ENCODE measurements at places on chromosomes 5 and 9.

- peak; percentile 39 for DNase-seq
These were observed 39.8 kb upstream of the PITX1 start for GRCh38 chr5:135073761-135074345.

- no peak for DNase-seq
These were observed 33.1 kb upstream of the TLX3 start for GRCh38 chr5:171275841-171276544.

DNA sequence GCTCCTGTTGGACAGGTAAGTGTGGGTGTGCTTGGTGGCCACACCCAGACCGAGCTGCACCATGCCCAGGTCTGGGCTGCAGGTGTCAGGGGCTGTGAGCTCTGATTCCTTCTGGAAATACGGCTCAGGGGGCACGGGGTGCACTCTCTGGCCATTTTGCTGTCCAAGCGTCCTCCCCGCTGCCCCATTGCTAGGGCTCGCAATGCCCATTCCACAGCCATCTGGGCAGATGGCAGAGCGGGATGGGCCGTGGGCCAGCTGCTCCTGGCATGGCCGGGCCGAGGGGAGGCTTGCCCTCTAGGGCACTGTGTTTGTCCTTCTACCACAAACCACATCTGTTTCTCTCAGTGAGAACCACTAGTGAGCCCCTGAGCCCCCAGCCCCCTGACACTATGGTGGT, 67.9 kb upstream of the RXRA start:
- DNase-seq, result no peak

DNA sequence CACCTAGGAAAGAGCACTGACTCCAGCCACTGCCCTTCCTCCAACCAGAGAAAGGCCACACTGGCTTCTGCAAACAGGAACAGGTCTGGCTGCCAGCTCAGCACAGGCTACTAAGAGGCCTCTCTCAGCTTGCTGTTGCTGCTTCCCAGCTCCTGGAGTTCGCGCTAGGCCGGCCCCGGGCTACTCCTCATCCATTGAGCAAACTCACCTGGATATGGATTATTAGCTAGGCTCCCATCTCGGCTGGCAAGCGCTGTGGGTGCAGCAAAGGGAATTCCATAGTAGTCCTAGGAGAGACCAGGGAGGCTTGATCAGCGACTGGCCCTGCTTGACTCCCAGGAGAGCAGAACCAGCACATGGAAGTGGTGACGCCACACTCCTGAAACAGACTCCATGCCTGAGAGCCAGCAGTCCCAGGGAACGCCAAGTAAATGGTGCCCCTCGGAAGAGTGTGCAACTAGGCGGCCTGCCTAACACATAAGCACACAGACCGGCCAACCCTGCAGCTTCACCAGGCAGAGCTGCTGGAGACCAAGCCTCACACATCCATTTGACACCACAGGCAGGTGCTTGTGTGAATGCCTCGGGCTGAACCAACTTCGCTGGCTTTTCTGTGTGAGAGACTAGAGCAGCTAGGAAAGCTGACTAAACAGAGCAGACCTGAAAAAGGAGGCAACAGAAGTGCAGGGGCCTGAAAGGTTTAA, 107.2 kb downstream of the UBE2R2 start:
- DNase-seq, result no peak

DNA sequence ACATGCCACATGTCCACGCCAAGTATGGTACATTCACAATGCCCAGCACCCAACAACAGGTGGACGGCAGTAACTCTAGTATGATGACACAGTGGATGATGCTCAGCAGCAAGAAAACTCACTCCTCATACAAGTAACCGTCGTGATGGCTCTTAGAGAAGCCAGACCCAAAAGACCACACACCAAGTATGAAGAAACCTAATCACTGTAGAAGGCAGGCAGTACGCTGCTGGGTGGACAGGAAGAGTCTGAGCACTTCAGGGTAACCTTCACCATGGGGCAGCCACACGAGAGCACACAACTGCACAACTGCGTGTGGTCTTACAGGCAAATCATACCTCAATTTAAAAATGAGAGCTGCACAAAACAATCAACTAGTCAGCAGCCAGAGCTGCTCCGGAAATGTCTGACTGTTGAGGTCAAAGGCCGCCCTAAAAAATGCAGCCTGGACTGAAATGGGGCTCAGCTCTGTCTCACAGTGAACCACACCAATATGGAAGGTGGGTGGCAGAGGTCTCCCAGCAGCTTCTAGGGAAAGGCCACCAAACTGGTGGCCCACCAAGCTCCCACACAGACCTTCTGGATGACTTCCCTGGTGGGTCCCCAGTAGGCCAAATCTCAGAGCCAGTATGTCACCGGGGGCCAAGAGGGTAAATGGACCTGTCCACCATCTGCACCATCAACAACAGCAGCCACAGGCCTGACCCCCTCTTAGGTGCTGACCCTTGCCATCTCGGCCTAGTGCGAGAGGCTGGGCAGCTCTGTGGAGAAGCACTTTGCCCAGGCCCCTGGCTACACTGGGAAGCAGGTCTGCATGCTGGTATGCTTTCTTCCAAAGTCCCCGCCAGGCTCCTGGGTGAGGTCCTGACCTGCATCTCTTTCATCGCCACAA, 17.8 kb downstream of the BICD2 start:
- DNase-seq, result no peak

DNA sequence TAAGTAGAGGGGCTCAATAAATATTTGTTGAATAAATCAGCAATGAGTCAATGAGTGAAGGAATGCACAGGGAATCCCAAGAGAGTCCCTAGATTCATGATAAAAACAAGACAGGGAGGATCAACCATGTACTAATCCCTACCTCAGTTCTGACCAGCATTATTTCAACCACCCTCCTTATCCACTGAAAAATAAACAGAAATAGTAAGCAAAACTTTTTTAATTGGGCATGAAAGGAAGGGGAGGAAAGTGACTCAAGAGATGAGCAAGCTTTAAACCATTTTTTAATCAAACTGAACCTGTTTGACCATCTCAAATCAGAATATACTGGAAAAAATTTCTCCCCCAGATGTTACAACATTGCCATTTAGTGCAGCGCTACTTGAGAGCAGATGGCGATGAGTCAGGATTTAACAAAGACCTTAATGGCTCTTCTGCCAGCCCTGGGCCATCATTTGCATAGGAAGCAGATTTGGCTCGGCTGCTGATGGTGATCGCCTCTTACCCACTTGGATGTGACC, 194.8 kb upstream of the SLC30A5 start:
- no peak for DNase-seq

DNA sequence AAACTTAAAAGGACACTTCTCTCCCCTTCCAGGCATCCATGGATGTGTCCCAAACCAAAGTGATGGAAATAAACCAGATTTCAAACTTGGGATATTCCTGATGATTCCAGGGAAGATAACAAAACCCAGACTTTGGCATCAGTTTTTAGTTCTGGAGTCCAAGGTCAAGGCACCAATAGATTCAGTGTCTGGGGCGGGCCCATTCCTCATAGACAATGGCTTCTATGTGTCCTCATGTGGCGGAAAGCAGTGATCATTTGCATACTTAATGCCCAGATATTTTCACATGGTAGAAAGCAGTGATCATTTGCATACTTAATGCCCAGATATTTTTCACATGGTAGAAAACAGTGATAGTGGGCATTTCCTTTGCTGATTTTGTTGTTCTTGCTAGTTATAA, 151.4 kb upstream of the DAP start:
- DNase-seq, result no peak

DNA sequence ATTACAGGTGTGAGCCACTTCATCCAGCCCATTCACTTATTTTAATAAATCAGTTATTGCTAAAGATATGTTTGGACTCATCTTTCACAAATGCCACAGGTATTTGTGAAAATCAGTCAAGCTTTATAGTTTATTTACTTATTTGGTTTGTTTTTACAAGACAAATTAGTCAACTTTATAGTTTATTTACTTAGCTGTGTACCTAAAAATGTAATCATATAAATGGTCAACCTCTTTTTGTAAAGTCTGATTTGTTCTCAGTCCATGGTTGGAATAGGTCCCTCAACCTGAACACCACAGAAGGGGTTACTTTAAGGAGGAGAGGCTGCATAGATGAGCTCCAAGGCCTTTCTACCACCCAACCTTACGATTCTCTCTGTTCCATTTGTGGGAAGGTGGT, 80.2 kb downstream of the GNAQ start:
- no peak for DNase-seq

DNA sequence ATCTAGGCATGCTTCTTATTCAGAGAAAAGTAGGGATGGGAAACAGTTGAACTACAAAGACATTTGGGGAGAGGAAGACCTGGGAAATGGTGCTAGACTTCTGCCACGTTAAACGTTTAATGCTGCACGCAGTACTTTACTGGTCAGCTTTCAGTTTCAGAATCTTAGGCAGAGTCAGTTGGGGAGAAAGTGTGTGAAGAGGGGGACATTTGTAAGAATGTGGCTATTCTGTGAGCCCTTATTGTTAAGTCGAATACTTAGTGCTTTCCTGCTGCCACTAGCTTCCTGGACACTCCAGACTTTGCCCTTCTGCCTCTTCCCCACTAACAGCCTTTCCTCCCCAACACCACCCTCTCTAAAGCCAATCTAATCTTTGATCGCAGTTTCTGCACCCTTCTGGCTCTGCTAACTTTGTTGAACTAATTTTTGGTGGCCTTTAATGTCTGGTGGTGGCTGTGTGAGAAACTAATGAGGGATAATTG, 6.1 kb downstream of the CYSTM1 start:
- no peak for DNase-seq

- DNase-seq, result no peak
These were observed 15.6 kb downstream of the NIM1K start for GRCh38 chr5:43207601-43208000.

DNA sequence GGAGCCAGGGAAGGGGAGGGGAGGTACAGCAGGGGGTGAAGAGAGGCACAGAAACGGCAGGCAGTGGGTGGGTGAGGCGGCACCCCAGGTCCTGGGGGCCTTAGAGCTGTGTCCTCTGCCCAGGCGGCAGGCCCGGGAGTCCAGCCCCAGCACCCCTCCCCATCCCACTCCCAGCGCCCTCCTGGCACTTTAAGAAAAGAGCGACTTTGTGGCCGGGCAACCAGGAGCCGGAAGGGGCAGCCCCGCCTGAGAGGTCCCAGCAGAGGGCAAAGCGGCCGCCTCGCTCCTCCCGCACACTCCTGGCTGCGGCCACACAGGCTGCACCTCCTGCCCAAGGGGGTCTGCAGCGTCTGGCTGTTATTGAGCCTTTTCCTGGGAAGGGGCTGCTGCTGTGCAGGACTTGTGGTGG, 42.6 kb downstream of the NACC2 start:
- DNase-seq, result peak; percentile 90

GRCh38 chr9:131104016-131104740, 7.8 kb downstream of the AIF1L start:
- no peak for DNase-seq

- DNase-seq, result no peak
These were observed 18.3 kb upstream of the IRX4 start for GRCh38 chr5:1901061-1901460.

DNA sequence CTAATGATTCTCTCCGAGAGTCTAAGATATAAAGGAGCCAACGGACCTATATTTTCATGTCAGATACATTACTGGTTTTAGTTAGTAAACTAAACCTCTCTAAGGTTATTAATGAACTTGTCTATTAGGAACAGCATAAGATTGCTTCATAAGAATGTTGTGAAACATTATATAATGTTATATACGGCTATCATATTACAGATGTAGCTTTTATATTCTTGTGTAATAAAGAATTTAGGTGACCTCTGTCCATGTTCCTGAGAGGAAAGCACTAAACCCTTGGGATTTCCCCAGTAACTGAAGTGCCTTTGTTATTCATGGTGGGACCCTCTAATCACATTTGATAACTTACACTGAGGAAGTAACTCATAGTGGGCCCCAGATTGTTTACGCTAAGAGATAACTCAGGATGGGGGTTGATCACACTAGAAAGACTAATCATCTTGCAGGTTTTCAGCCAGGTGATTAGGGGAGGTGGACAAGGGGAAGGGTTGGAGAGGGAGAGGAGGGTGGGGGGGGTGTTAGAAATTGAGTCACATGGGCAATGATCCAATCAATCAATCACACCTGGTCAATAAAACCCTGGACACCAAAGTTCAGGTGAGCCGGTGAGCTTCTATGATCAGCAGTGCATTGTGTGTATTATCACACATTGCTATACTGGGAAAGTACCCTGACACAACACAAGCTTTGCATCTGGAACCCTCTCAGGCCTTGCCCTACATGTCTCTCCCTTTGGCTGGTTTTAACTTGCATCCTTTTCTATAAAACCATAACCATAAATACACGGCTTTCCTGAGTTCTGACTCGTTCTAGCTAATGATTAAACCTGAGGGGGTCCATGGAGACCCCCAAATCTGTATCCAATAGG, 25.8 kb downstream of the ECPAS start:
- no peak for DNase-seq

GRCh38 chr9:122212473-122213004, 16.2 kb downstream of the LHX6 start:
- DNase-seq, result no peak

- no peak for DNase-seq
These were observed 20.3 kb downstream of the NEK6 start for GRCh38 chr9:124278054-124278540.

DNA sequence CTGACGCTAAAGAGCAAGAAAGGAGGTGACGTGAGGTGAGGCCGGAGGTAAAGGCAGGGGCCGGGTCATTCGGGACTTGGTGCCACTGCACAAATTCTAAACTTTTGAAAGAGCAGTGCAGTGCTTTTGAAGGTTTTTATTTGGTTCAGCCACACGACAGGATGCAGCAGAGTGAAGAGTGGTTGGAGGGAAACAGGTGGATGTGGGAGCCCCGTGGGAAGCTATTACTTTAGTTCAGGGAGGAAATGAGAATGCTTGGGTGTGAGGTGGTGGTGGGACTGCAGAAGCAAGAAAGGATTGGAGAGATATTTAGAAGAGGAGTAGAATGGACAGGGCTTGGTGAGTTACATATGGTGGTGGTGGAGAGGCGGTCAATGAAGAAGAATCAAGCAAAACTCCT, 64.7 kb upstream of the ITGA2 start:
- DNase-seq, result no peak

DNA sequence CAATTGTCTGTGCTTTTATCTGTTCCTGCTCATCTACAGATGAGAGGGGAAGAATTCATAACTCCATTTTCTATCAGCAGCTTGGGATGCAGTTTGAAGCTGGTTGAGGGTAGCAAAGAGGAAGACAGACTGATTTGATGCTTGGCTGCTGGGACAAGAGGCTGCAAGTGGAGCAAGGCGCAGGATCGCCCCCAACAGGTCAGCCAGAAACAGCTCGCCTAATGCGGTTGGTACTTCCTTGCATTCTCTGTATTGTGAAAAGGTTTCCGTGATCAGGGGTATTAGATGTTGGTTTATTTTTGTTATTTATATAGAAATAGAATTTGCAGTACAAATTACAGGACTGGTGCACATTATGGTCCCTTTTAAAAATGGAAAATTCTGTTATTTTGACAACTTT, 40.6 kb downstream of the ZNF883 start:
- DNase-seq, result peak; percentile 15

DNA sequence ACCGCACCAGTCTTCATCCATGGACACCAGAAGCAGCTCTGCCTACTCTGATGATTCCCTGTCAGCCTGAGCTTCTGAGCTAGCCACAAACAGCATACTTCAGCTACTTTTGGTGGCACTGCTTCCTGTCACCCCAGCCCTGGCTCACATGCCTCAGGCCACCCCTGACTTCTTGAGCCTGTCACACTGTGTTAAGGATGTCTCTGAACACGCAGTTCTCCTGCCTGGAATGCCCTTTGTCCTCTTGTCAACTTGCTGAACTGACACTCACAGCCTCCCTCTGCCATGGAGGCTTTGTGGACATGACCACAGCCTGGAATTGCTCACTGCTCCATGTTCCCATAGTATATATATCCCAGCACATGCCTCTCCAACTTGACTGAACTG, 7.2 kb downstream of the MACROH2A1 start:
- no peak for DNase-seq

- DNase-seq, result no peak
These were observed 3.1 kb downstream of the EDF1 start for GRCh38 chr9:136862849-136863622.

- peak; percentile 93 for DNase-seq
These were observed 3.9 kb downstream of the MEGF9 start for GRCh38 chr9:120710110-120710981.
